ENCODE measurements at places on chromosomes 1 and 21.

DNA sequence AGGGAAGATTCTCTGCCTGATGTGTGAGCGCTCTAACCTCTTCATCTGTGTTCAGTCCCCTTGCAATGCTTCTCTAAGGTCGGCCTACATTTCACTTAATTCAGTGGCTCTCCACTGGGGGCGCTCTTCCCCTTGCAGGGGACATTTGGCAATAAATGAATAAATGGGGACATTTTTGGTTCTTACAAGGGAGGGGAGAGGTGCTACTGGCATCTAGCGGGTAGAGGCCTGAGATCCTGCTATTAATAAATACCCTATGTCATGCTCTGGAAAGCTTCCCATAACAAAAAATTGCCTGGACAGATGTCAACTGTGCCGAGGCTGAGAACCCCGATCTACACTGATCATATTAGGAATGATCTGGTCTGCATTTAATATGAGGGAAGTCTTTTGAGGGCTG is 25.9 kb upstream of the DNAJC11 start:
- DNase-seq = no peak

GRCh38 chr1:221292652-221293051 is 413.4 kb downstream of the HLX start:
- no peak for DNase-seq

DNA sequence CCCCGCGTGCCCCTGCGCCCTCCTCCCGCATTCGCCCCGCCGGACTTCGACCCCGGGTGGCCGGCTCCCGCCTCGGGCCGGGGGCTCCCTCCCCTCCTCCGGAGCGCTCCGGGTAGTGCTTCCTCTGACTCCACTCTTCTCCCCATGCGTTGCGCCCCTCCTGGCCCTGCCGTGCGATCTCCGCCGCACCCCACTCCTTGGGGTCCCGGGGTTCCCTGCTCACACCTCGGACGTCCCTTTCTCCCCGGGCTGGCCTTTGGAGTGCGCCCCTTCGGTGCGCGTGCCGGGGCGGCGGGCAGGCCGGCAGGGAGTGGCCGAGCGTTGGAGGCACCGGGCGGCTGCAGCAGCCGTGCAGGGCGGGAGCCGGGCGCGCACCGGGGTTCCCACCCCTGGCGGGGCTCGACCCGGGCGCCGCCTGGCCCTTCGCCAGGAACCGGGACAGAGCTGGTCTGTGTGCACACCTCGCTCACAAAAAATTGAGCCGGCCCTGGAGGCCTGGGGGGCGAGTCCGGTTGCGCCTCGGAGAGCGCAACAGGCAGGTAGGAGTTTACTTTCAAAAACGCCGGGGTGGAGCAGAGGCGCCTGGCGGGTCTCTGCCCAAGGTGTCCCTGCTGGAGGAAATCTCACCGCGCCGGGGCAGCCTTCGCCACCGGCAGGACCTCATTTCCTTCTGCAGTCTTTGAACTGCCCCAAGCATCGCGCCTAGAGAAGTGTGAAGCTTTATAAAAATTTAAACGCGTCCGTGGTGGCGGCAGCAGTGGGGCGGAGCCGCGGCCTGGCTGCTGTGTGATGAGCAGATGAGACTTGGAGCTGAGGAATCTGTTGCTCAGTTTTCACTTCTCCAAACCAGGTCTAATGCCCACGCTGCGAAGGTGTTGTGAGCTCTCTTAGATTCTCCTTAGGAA is 650 bp downstream of the VANGL1 start:
- DNase-seq = no peak

GRCh38 chr1:235113183-235113917 is 15.3 kb downstream of the TOMM20 start:
- no peak for DNase-seq

GRCh38 chr1:229689904-229690303 is 63.9 kb downstream of the URB2 start:
- no peak for DNase-seq

DNA sequence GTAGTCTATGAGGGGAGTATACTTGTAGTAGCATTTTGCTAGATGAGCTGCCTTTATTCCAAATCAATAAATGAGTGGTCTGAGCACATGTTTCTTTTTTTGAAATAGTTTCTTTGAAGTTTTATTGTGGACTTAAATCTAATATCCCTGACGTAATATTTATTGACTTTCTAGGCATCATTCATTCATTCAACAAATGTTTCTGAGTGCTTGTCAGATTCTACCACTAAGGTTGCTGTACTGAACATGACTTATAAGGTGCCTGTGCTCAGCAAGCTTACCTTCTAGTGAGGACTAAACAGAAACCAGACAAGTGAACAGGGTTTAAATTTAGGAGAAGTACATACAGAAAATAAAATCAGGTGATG is 68.4 kb downstream of the POU2F1 start:
- DNase-seq = no peak

DNA sequence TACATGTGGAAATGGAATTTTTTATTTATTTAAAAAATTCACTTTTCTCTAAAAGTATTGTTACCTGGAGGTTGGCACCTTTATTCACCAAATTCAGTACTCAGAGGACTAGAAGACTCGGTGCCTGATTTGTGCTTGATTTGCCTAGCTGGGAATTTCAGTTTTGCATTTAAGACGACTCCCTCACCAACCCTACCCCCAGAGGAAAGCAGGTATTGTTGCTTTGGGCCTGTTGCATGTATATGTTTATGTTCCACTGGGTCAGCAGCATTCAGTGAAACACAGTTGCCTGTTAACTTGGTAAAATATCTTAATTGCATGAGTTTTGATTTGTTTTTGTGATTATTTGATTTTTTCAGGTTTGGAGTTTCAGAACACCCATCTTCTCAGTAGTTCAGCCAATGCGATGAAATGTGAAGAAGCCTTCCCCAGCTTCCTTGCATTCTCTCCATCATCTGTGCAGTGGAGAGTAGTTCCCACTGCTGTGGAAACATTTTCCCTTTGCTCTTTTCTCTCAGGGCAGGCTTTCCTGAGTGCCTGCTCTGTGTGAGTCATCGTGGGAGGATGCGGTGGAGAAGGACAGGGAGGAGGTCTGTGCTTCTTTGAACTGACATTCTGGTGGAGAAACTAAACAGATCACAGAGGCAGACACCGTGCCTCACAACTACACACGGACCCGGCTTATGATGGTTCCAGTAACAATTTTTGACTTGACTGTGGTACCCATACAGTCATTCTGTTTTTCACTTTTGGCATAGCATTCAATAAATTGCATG is 6.4 kb downstream of the ADARB1 start:
- DNase-seq = no peak

DNA sequence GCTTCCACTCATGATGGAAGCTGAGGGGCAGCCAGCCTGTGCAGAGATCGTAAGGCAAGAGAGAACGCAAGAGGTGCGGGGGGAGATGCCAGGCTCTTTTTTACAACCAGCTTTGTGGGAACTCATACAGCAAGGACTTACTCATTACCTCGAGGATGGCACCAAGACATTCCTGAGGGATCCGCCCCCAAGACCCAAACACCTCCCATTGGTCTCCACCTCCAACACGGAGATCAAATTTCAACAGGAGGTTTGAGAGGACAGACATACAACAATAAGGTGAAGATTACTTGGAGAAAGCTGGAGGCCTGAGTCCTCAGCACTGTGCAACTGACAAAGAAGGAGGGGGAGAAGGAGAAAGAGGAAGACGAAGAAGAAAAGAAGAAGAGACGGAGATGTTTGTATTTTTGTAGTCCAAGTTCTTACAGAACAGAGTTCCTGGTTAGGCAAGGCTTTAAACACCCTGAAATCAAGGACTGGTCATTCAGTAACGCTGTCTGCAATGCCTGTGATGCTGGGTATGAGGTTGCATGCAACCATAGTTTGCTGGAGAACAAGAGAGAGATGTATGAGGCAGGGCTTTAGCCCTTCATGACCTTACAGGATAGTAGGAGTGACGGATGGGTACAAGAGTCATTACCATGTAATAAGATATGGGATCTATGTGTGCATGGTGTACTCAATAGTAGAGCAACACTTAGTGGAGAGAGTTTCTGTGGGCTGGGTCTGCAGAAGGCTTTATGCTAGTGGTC is 19.7 kb upstream of the GALNT2 start:
- no peak for DNase-seq

GRCh38 chr1:14698314-14698713 is 99.8 kb downstream of the KAZN start:
- DNase-seq = no peak

- no peak for DNase-seq
Measured at GRCh38 chr1:117814856-117815797, 114.3 kb downstream of the GDAP2 start.

DNA sequence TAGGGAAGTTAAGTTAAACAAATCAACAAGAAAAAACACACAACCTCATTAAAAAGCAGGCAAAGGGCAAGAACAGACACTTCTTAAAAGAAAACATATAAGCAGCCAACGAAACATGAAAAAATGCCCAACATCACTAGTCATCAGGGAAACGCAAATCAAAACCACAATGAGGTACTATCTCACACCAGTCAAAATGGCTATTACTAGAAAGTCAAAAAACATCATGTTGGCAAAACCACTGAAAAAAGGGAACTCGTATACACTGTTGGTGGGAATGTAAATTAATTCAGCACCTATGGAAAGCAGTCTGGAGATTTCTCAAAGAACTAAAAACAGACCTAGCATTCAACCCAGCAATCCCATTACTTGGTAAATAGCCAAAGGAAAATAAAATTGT is 51.1 kb downstream of the HSF2BP start:
- no peak for DNase-seq

DNA sequence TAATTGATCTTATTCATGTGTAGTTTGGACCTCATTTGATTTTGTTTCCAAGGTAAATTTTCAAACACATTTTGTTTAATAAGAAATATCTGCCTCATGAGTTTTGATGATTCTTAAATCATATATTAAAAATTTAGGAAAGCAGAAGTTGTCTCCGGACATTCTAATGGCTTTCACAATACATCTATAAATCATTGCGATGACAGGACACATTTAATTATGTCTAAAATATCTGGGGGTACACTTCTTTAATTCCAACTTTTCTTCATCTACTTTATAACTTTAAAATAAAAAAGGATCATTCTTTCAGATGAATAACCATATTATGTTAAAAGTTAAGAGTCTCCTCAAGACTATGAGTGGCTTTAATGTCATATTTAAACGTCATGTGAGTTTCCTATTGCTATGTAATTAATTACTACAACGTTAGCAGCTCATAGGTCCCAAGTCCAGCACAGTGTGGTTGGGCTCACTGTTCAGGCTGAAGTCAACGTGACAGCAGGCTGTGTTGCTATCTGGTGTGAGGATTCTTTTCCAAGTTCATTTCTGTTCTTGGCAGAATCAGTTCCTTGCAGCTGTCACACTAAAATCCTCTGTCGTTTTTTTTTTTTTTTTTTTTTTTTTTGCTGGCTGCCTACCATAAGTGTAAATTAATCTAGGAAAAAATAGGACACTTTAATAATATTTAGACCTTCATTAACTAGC is 893.5 kb downstream of the LTN1 start:
- no peak for DNase-seq

DNA sequence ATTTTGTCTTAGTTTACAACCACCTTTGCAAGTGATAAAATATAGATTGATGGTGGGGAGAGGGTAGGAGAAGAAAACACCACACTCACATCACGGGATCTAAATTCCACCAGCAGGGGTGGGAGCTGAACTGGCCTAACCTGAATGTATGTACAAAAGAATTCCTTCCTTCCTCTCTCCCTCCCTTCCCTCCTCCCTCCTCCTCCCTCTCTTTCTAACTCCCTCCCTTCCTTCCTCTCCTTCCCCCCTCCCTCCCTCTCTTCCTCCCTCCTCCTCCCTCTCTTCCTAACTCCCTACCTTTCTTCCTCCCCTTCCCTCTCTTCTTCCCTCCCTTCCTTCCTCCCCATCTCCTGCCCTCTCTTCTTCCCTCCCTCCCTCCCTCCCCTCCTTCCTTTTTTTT is 40.2 kb downstream of the HIVEP3 start:
- no peak for DNase-seq

DNA sequence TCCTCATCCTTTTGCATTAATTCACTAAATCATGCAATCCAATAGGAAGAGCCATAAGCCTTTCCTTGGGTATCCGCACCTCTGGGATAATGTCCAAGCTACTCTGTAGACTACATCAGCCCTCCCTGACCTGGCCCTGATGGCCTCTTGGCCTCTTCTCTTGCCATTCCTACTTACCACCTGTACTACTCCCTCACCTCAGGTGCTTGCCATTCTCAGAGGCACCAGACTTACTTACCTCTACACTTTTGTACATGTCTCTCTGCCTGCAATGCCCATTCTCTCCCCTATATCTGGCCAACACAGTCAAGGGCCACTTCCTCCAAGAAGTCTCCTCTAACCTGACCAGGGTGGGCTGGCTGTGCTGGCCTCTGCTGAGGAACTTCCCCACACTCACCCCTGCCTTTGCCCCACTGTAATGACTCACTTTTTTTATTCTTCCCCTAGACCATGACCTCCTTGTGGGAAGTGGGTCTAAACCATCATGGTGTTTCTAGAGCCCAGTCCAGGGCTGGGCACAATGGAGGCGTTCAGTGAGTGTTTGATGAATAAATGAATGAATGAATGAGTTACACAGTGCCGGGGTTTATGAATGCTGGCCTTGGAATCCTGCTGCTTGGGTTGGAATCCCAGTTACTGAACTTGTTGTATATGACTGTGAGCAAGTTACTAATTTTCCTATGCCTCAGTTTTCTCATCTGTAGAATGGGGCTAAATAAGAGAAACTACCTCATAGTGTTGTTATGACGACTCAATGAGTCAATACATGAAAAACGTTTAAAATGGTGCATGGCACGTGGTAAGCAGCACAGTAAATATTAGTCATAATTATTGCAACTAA is 179.8 kb downstream of the FOXD2 start:
- DNase-seq = no peak

GRCh38 chr1:221517961-221518360 is 223.9 kb downstream of the DUSP10 start:
- DNase-seq = no peak

- no peak for DNase-seq
Measured at GRCh38 chr21:27534206-27534605, 567.3 kb upstream of the ADAMTS5 start.

DNA sequence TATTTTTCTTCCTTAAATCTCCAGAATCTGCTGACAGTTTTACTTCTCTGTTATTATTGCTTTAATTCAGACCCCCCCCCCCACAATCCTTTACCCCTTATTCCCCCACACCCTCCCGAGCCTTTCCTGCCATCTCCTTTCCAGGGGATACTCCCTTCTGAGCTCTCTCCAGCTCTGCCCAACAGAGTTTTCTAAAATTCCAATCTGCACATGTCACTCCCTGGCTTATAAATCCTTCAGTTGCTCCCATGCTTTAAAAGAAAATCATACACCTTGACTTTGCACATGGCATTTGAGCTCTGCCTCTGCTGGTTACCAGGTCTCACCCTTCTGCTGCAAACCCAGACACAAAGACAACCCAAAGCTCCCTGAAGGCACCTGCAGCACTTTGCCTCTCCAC is 11.7 kb upstream of the EPS8L3 start:
- no peak for DNase-seq
